T-cell (primary cell): ENCODE measurements at places on chromosomes 7 and 10. TPM values are rescaled to one million over a fixed set of nuclear protein-coding genes. Genes with fewer than 3 reads are reported as not detected.

The PCLO gene
- total RNA-seq, result 0.05 TPM

The HOXA9 gene
- total RNA-seq, result 0.79 TPM

The NUTM2E gene
- 0.73 TPM for total RNA-seq

The FAM131B gene
- 0.08 TPM for total RNA-seq

The CRPPA gene
- total RNA-seq, result 0.49 TPM

The PNLIPRP1 gene
- 2.0 TPM for total RNA-seq

The STEAP4 gene
- 0.20 TPM for total RNA-seq

The POU6F2 gene
- not detected for total RNA-seq

The AEBP1 gene
- total RNA-seq, result 28.4 TPM

The FGFR2 gene
- total RNA-seq, result 1.2 TPM

The ZNF32 gene
- total RNA-seq, result 25.3 TPM

The CLCN1 gene
- total RNA-seq, result not detected

The HOXA5 gene
- total RNA-seq, result 0.32 TPM

The MYOF gene
- total RNA-seq, result 0.86 TPM

The FBXL13 gene
- total RNA-seq, result 1.4 TPM

The CPA4 gene
- total RNA-seq, result not detected

The FGL2 gene
- 2.3 TPM for total RNA-seq

The MYL10 gene
- not detected for total RNA-seq

The GDF10 gene
- 0.20 TPM for total RNA-seq

The BHLHA15 gene
- not detected for total RNA-seq

The FAM25A gene
- total RNA-seq, result not detected

The RPP30 gene
- 24.8 TPM for total RNA-seq

The GCC1 gene
- 23.8 TPM for total RNA-seq

The POLR2J2 gene
- 22.5 TPM for total RNA-seq

The PON3 gene
- total RNA-seq, result 0.41 TPM

The CRTAC1 gene
- total RNA-seq, result 0.22 TPM

The TMEM26 gene
- not detected for total RNA-seq

The AASS gene
- total RNA-seq, result 4.1 TPM

The EBF3 gene
- not detected for total RNA-seq

The TEX36 gene
- not detected for total RNA-seq

The UCMA gene
- not detected for total RNA-seq

The VAX1 gene
- total RNA-seq, result not detected

The ZNF425 gene
- total RNA-seq, result 0.28 TPM

The CARD11 gene
- total RNA-seq, result 135 TPM

The SPDYE5 gene
- not detected for total RNA-seq

The PTPRE gene
- total RNA-seq, result 32.2 TPM

The ADAM8 gene
- 80.5 TPM for total RNA-seq
